Renal pelvis (tissue), 12 donors: ENCODE measurements at places on chromosomes 11 and 22.

GRCh38 chr11:128903248-128904061, 12.3 kb downstream of the KCNJ5 start:
- DNase-seq, result no peak

- DNase-seq, result no peak
These were observed 22.2 kb upstream of the NAP1L4 start for GRCh38 chr11:3014057-3014938.

- peak; percentile 54 for DNase-seq
These were observed 3.9 kb upstream of the ABCG4 start for GRCh38 chr11:119144825-119145486.

DNA sequence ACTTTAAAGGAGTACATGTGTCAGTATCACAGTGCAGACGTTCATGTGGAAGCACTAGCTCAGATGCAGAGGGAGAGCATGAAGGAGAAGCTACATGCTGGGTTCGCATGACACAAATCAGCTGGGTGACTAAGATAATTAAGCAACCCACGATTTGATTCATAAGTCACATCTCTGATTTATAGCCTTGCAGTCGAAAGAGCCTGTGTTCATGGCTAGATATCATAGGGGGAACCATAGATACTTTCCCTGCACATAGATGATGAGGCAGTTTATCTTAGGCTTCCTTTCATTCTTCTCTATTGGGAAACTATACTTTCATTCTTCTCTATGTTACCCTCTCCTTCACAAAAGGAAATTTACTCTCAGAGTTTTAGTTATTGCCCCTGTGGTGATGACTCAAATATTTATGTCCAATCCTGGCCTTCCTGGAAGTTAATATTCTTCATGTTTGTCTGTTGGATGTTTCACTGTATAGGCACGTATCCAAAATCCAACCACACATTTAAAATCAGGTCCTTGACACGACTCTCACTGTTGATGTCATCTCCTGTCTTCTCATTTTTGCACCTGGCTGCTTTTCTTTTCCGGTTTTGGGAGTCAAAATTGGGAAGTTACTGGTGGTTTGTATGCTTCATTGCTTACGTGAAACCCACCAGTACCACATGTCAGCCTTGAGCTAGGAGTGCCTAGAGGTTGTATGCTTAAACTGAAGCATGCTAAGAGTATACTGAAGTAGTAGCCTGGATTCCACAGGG, 56.3 kb upstream of the SLC5A12 start:
- no peak for DNase-seq

- no peak for DNase-seq
These were observed 53.7 kb downstream of the FBXO7 start for GRCh38 chr22:32528316-32528715.

DNA sequence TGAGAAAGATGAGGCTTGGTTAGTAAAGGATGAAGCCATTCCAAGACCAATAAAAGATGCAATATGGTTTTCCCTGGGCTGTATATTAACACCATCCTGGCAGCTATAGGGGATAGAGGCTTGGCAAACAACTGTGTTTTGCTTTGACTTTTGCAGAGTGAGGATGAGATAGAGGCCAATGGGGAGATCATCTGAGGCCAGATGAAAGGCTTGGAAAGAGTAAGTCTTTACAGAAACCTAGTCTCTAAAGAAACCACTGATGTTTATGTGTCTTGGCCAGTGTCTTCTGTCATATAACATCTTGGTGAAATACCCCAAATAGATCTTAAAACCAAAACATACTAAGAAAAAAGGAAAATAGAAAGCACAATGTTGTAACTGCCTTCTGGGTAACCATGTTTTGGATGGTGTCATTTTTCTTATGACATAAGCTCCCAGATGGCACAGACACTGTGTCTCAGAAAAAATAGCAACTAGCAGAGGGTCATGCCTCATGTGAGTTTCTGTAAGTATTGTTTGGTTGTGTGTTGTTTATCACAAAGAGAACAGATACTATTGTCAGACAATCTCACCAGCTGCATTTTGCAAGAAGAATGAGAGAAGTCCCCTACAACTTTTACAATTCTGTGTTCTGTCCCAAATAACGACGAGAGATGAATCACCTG, 305.4 kb downstream of the ST3GAL4 start:
- no peak for DNase-seq

DNA sequence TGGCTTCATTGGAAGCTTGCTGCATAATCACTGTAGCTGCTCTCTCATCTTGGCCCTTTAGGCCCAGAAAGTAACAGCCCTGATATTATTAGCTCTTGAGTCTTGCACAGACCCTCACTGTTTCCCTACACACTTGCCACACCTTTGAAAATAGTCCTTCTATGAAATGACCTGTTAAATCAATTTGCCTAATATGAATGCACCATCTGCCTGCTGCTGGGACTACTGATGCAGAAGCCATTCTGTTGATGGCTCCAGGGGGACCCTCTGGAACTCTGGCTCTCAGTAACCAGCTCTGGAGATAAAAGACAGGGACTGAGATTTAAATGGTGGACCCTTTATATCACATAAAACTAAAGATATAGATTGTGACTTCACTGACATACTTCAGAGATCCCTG, 14.7 kb upstream of the AMPD3 start:
- no peak for DNase-seq

DNA sequence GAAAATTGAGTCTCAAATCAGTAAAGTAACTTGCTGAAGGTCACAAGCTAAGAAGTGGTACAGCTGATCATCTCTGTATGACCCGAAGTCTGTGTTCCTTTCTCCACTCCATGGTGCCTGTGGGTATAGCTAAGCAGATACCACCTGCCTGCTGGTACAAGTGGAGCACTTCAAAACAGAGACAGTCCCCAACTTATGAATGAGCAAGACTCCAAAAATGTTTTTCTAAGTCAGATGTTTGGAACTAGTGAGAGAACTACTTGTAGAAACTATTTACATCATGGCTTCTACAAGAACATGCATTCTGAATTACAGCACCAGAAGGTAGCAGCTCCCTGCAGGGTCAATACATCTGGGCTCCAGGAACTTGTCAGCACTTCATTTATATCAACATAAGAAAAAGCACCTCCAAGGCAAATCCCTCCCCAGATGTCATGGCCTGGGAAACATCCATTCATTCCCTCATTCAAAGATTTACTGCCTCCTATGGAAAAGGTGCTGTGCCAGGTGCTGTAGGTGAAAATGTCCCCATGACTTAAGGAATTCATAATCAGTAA, 94.7 kb downstream of the SERGEF start:
- no peak for DNase-seq

DNA sequence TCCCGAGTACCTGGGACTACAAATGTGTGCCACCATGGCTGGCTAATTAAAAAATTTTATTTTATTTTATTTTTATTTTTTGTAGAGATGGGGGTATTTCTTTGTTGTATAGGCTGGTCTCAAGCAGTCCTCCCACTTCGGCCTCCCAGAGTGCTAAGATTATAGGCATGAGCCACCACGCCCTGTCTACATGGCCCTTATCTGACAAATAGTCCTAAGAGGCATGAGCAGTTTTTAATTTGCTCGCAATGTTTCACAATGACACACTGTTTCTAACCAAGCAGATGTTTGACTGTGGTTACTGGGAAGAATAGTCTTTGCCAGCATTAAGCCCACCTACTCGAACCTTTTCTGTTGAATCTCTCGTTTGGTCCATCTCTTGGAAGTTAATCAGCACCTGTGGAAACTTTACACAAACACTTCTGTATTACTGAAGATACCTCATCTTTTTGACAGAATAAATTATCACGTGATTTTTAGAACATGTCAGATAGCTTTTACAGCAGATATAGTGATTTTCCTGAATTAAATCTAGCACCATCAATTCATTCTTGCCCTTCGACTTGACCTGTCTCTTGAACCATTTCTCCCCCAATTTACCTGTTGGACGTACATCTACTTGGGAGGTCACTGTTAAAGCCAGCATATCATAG, 71.4 kb downstream of the MTMR3 start:
- DNase-seq, result no peak

DNA sequence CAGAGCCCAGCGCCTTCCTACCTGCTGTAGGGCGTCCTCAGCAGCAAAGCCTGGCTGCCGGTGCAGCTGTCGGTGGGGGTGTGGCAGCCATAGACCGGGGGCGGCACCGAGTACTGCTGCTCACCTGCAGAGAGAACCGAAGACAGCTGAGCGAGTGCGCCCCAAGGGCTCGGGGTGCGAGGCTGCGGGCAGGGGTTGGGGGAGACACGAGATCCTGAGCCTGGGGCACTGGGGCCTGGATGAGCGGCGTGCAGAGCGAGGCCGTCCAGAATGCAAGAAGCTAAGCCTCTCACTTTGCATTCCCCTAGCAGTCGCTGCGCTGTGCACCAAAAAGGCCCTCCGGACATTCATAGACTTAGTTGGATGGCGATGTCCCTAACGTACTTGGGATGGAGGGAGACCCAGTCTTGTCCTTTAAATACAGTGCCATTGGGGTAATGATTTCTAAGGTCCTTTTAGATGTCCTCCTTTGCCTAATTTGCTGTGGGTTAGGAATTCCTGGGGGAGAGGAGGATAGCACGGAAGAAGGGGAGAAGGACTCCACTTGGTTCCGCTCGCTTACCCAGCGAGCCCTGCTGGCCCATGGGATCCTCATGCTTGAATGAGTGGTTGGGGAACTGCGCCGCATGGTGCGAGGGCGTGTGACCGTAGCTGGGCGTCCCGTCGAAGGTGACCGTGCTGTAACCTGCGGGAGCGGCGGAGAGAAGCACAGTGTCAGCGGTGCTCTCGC, 7.2 kb downstream of the WT1 start:
- DNase-seq, result no peak

DNA sequence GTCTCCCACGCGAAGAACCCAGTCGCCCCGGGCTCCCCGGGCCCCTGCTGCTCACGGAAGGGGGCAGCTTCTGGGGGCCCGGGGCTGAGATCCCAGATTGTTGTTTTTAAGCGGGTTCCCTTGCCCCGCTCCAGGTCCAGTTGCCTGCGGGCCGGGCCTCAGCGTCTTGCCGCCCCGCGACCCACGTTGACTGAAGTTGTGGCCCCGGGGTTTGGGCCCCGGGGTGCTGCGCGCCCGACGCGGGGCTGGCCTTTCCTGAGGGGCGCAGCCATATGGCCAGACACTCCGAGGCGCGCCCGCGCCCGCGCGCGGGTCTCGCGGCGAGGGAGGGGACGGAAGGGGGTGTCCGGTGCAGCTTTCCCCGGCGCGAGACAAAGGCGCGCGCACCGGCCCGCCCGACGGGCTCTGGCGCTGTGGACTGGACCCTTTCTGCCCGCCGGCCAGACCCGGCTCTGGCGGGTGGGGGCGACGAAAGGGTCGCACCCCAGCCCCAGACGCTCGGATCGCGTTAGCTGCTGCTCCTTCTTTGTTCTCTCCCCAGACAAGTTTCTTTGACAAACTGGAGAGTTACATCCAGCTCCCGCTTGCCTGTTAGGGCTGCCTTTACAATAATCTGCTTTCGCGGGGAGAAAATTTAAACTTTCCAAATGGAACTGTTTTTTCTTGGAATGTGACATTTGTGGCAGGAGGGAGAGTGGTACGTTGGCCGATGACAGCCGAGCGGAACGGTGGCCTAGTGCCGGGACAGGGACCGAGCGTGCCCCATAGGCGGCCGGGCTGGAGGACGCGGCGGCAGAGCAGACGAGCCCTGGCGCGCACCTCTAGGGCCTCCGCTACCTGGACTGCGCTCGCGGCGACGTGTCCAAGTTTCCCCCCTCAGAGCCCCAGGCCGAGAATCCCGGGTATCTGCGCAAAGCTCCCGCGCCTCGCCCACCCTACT, 716 bp downstream of the AMOTL1 start:
- peak; percentile 61 for DNase-seq

- DNase-seq, result no peak
These were observed 502.9 kb downstream of the BRD1 start for GRCh38 chr22:49324527-49325491.

DNA sequence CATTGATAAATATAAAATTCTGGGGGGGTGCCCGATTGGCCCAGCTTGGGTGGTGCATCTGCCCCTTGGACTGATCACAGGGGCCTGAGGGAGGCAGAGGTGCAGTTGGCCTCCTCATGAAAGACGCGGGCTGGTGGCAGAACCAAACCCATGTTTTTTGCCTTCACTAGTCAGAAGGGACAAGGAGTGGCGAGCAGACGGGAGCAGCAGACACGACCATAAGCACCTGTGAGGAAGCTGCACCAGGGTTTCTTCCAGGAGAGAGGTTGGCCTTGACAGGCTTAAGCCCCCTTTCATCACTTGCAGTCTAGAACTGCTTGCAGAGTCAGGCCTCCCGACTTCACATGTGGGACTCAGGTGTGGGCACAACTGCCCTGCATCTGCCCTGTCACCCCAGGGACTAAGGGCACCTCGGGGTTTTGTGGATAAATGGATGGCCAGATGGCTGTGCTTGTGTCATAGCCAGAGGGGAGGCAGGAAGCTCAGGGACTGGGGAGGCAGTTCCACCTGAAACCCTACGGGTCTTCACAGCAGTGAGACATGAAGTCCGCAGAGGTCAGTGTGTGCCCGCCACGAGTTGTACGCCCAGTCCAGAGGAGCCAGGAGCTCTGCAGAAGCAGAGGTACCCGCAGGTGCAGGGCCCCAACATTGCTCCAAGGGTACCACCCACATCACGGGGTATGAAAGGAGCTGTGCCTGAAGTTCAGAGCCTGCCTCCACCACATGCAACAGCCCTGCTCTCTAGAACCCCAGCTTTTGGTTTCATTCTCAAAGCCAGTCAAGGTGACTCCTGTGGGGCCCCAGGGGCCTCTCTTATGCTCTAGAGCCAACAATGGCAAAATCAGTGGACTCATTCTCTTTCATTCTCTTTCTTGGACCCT, 18.2 kb upstream of the SYT13 start:
- DNase-seq, result no peak

DNA sequence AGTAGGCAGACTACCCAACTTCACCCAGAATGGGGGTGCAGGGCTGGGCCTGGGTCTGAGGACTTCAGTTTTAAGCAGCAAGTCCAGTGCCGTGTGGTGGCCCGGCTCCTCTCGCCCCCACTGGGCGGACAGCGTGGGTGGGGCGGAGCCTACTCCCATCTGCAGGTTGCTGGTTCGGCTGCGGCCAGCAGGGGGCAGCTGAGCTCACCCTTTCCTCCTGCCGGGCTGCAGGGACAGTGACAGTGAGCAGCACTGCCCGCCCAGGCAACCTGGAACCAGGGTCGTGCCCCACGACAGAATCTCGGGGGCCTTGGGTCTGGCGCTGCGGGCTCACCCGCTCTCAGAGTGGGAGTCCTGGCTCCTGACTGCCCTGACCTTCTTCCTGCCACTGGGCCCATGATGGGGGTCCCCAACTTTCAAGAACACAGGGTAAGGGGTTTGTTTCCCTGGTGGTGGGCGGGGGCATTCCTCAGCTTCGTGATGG, 6.2 kb upstream of the NEAT1 start:
- DNase-seq, result peak; percentile 78
